ENCODE measurements at places on chromosomes 1 and 21.

DNA sequence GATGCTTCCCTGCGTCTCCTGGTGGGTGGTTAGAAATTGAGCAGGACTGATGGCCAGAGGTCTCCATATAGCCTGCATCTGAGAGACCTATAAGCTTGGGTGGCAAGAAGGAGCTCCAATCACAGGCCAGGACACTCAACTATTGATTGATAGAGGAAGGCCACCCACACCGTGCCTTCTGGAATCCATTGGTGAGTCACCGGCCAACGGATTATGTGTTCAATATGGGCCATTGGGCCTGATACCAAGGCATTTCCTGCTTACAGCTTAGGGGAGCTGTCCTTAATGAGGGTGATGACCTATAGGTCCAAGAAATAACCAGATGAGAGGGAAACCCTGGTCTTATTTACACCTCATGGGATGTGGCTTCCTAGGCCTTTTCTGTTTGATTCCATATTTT is 115.1 kb downstream of the PLPP3 start:
- DNase-seq, result no peak

GRCh38 chr1:205813755-205814058 is 709 bp upstream of the SLC41A1 start:
- no peak for DNase-seq

- DNase-seq, result no peak
Measured at GRCh38 chr1:10117132-10117531, 84.4 kb downstream of the UBE4B start.

GRCh38 chr1:173997791-173998190 is 24.4 kb downstream of the RC3H1 start:
- DNase-seq, result no peak

GRCh38 chr1:106817575-106817974 is 238.9 kb upstream of the PRMT6 start:
- DNase-seq, result no peak

GRCh38 chr21:41958886-41959563 is 5.2 kb upstream of the C2CD2 start:
- DNase-seq, result no peak

DNA sequence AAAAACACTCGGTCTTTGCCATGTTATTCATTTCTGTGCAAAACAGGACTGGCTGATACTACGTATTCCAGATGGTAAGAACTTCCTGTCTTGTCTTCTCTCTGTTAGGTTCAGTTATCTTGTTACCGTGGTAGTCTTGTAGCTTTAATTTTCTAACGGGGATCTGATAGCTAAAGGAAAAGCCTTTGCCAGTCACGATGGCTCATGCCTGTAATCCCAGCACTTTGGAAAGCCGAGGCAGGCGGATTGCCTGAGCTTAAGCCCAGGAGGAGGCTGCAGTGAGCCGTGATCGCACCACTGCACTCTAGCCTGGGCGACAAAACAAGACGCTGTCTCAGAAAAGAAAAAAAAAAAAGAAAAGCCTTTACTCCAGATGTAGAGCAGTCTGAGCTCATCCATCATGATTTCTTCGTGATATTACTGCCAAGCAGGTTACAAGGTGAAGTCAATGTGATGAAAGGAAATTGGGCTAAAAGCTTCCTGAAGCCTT is 11.1 kb upstream of the MSTO1 start:
- DNase-seq, result no peak

- no peak for DNase-seq
Measured at GRCh38 chr1:22098752-22099151, 44.1 kb downstream of the WNT4 start.

DNA sequence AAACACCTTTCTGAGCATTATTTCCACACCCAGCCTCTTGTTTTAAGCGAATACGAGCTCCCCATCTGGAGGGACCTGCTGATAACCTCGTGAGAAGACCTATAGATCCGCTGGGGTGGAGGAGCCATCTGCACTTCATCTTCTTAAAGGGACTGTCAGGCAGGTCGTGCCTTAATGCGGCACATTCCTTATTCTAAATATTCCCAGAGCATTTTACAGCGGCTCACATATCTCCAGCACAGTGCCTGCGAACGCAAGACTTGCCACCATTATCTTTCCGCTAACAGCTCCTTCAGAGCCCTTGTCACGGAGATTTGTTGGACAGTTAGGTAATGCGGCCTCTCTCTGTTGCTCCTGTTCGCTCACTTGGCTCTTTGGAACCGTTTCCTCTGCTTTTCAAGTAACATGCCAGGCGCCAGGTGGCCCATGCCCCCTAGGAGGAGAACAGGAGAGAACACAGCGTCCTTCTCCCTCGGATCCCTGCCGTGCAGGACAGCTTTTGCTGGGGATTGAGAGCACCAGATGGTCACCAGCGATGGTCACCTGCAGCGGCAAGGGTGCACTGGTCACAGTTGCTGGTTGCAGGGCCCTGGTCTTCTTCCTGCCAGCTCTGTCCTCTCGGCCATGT is 162.4 kb downstream of the PGBD5 start:
- DNase-seq, result no peak

- no peak for DNase-seq
Measured at GRCh38 chr21:41545500-41546359, 37.8 kb upstream of the TMPRSS2 start.

Measured in stimulated activated naive B cell treated with anti-CD40 and anti-IgM and Interleukin-4, amounts not matched to agents 10 μg/mL and 1 μg/mL and 100 μg/mL, for 72 hours (primary cell).